NCI-H524 treated with DMSO at 0.1 percent for 48 hours (cell line): ENCODE measurements at places on chromosomes 7 and 10.

- DNase-seq, result no peak
Measured at GRCh38 chr10:109922358-109922975, 844 bp downstream of the XPNPEP1 start.

- no peak for DNase-seq
Measured at GRCh38 chr10:118115701-118116100, 69.0 kb upstream of the RAB11FIP2 start.

DNA sequence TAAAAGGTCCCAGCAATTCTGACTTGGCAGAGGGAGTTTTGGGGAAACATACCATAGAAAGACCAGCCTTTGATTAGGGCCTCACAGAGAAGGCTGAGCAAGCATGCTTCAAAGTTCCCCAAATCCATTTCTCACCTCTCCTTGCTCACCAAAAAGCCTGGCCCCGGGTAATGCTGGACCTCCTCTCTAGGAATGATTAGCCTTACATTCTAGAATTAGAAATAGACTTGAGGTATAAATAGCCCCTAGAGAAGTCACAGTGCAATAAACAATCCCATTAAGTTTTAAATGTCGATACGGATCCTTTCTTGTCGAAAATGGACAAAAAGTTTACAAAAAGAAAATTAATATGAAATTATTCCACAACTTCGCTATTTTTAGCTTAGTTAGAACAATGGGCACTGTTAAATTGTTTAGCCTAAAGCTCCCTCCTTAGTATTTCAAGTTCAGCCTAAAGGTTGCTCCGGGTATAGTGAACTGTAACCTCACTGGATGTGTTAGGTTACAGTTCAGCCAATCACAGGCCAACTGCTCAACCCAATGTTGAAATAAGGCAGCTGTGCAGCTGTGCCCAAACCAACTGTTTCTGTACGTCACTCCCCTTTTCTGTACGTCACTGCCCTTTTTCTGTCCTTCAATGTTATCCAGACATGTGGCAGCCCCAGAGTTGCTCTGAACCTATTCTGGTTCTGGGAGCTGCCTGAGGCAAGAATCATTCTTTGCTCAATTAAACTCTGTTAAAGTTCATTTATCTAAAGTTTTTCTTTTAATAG, 7.9 kb upstream of the GSDME start:
- no peak for DNase-seq

- DNase-seq, result no peak
Measured at GRCh38 chr10:85139124-85139523, 810.7 kb downstream of the CCSER2 start.

DNA sequence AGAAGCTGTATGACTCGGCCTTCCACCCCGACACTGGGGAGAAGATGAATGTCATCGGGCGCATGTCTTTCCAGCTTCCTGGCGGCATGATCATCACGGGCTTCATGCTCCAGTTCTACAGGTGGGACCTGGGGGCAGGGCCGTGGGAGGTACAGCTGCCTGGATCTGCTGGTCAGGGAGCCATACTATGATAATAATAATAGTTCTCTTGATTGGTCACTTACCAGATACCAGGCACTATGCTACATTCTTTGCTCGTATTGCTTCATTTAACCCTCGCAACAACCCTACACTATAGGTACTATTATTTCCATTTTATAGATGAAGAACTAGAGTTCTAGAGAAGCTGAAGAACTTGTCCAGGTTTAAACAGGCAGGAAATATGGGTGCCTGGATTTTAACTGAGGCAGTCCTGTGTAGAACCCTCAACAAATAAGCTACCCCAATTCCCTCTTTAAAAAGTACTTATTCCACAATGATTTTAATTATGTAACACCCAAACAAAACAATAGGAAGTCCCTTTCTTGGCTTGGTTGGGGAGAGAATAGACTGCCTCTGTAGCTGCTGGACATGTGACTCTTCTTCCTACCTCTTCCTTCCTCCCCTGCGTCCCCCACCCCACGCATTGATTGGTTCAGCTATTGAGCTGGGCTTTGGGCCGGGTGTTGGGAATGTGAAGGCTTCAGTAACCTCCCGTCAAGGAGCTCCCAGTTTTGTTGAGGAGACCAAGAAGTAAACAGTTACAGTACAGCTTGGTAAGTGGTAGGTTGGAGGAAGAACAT, 12.8 kb downstream of the SFXN2 start:
- DNase-seq, result no peak
